ENCODE measurements at places on chromosomes 2 and 18.

- DNase-seq, result no peak
These were observed 168.4 kb downstream of the SOCS6 start for GRCh38 chr18:70457223-70457622.

DNA sequence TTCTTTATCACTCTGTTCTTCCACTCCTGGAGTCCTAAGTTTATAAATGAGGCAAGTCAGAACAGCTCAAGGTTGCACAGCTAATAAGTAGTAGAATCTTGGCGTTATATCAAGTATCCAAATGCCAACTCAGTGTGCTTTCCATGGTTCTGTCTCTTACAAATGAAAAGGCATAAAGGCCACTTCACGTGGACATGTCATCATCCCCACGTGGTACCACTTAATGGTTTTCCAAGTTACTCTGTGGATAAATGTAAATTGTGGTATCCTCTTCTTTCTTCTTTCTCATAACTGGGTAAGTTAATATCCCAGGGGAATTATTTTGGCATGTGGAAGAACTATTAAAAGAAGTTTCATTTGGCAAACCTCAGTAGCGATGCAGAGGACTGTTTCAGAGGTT, 131.5 kb upstream of the L3MBTL4 start:
- no peak for DNase-seq

DNA sequence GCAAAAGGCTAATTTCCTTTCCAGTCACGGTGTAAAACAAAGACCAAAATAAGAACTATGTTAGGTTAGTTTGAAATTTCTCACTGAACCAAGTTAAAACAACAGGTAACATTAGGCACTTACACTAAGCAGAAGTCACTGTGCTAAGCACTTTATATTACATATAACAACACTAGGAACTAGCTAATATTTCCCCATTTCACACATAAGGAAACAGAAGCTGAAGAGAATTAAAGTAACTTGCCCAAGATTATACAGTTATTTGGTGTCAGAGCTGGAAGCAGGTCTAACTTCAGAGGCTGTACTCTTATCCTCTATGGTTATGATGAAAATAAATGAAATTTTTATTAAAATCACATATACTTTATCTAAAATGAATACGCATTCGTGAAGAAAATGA, 5.9 kb downstream of the ITSN2 start:
- DNase-seq, result no peak

GRCh38 chr2:165953655-165954606, at the start of gene TTC21B:
Gene TTC21B, minus strand, starts transcription at chr2:165953776. Its CDS starts 71 bp downstream, at chr2:165953705.
- DNase-seq, result peak; percentile 95

GRCh38 chr18:56462276-56462675, 176.1 kb downstream of the TXNL1 start:
- DNase-seq, result no peak
